Activated CD4-positive, alpha-beta T cell treated with anti-CD3 and anti-CD28 coated beads, Interleukin-2, amount 50 U/mL, for 48 hours (primary cell): ENCODE measurements at places on chromosomes 7 and 10.

DNA sequence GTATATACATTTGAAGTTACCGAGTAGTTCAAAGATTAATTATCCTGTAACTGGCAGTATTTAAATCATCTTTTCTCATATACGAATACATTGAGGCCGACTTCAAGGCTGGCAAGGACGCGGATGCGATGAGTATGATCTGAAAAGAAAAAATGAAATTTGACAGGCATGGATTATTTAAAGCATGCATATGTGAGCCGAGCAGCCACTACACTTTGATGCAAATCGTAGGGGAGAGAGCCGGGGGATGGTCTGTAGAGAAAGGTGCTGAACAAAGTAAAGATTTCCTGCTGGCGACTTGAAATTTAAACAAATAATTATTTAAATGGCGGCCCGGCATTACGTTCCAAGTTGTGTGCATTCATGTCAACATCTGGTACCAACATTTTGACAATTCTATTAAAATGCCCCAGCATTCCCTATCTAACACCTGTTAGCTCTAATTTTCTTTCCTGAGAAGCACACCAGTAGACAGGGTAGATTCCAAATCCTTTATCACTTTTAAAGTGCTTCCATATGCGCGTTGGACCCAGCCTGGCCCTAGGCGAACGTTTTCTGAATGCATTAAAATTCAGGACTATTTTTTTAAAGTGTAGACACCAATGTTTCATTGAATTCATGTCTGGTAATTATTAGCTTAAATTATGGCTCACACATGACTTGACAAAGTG is 188.7 kb downstream of the EMX2 start:
- DNase-seq: no peak

DNA sequence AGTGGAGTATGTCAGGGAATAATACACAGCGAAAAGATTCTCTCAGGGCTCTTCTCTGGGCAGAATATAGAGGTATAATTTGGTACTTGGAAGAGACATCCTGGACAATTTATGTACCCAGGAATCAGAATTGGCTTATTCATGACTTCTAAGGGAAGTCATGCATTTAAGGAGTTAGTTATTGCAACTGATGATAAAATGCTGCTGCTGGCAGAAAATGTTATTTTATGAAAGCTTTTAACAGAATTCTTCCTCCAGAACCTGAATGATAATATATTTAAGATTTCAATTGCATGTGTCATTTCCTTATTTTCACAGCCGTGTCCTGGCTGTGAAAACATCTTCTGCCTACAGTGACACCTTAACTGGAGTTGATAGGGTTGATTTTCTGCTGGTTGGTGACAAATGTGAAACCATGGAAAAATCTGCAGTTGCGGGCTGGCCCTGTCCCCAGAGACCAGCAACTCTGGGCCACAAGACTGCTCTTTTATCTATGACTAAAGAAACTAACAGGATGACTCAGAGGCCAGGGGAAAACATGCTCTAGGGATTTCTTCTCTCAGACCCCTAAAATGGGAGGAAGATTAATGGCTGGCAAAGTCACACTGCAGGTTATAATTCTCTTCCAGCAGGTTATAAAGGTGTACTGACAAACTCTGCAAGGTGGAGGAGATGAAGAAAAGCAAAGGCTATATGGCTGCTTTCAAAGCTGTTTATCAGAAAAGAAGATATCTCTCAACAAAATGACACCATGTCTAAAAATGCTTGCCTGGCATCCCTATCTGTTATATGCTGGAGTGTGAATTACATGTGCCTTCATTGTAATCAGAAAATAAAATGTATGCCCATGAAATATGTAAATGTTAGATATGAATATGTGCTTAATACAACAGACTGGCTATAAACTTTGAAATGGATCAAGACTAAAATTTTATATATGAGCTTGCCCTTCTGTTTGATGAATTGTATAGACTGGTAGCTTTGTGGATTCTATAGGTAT is 12.1 kb upstream of the TRUB1 start:
- peak; percentile 43 for DNase-seq

DNA sequence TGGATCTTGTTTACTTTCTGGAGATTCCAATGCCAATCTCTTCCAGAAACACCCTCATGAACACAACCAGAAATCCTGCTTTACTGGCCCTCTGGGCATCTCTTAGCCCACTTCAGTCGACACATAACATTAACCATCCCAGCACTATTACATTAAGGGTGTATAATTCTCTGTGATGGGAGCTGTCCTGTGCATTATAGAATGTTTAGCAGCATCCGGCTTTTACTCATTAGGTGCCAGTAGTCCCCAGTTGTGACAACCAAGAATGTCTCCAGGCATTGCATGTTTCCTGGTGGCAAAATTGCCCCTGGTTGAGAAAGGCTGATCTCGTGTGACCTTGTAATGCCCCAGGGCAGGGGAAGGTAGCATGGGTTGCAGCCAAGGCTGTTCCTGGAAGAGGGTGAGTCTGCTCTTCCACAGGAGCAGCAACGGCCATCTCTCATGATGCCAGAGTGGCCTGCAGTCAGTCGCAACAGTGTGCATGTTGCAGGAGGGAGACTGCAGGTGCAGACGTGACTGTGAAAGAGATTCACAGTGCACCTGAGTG is 2.6 kb upstream of the DDC start:
- no peak for DNase-seq

- no peak for DNase-seq
Measured at GRCh38 chr7:43377196-43377960, 205.5 kb upstream of the STK17A start.
